ENCODE measurements at places on chromosomes 2 and 18.

GRCh38 chr2:144426981-144427479, 92.9 kb downstream of the ZEB2 start:
- no peak for DNase-seq

DNA sequence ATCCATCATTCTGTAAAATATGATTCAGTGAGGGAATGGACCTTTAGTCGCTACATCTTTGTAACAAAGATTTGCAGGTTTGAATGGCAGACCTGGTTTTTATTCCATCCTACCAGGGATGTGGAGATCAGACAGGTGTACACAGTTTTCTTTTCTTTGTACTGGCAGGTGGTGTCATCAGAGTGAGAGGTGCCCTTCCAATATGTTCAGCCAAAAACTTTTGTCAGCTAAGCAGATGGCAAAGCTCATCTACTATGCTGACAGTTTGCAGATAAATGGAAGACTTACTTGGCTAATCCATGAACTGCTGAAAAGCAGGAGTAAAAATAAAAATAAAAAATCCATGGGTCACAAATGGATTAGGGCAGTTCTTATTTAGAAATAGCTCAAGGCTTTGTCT, 185.5 kb upstream of the DOK6 start:
- DNase-seq, result no peak

DNA sequence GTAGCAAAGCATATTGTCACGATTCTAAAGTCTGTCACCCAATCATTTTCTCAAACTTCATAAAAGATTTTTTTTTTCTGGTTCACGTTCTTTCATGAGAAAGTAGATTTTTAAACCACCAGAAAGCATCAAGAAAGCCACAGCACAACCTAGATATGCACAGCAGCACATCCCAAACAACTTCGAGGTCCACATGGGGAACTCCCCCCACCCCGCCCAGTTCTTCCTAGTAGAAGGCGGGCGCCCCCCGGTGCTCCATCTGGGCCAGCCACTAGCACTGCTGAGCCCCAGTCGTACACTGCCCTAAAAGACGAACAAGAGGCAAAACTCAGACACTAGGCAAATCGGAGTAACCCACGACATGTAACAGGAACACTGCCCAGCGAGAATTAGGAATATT, 15.5 kb downstream of the HDLBP start:
- no peak for DNase-seq

- DNase-seq, result no peak
Observed at GRCh38 chr2:70627211-70627898, 73.7 kb upstream of the TGFA start.

DNA sequence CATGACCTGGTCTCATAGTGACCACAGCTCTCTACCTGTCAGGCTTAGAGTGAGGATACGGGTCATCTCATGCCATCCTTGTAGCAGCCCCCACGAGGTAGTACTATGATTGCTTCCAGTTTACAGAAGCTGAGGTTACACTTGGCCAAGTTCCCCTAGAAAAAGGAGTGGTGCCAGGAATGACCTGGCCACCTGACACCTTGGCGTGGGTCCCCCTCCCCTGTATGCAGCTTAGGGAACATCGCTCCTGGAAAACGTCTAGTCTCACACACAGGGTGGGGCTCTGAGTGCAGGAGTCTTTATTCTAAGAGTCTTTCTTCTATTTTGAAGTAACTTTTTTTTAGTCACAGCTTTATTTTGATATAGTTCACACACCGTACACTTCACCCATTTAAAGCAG, 14.8 kb downstream of the NPPC start:
- DNase-seq, result no peak

DNA sequence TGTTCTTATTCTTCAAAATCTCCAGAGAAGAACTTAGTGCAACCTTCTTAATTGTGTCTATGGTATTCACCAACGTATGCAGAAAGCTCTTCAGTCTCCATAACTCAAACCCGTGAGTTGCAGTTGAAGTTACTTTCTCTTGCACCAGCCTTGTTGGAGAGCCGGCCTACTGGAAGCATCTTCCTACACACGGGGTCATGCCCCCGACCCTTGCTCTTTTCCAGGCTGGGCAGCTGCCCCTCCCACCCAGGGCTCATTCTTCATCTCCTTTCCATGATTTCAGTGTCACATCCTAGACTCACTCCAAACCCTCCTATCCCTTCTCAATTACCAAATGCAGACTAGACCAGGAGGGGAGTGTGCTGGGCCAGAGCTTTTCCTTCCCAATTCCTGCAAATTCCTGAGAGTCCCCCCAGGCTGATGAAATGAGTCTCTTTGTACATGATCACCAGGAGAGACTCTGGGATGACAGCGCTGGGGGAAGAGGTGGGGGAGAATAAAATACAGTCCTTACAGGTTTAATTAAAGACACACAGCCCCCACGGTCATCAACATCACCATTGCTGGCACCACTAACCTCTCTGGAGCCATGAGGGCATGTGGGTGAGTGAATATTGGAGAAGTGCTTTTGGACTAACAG, 75.3 kb downstream of the COLEC12 start:
- DNase-seq, result no peak

DNA sequence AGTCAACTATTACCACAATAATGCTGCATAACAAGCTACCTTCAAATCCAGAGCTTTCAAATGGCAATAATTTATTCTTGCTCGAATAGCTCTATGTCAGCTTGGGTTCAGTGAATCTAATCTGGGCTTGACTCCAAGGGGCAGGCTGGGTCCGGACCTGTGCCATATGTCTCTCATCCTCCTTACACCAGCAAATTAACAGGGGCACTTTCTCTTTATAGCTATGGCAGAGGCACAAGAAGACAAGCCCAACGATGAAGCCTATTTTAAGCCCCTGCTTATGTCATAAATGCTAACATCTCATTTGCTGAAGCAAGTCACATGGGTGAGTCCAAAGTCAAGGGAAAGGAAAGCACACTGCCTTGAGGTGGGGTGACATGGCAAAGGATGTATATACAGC, 13.3 kb upstream of the ZNF521 start:
- DNase-seq, result no peak

DNA sequence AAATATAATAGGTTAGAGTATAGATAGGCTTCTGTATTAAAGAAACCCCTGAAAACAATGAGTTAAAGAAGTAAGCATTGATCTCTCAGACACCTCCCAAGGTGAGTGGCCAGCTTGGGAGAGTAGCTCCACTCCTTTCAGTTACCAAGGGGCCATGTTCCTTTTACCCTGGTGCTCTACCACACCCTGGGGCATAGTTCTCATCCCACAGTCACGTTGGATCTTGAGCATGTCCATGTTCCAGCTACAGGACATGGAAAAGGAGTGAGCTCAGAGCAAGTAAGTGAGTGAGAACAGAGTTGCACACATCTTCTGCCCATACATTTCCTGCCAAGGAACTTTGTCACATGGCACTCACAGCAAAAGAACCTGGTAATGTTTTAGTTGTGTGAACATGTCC, 325.9 kb upstream of the SLC39A10 start:
- no peak for DNase-seq

DNA sequence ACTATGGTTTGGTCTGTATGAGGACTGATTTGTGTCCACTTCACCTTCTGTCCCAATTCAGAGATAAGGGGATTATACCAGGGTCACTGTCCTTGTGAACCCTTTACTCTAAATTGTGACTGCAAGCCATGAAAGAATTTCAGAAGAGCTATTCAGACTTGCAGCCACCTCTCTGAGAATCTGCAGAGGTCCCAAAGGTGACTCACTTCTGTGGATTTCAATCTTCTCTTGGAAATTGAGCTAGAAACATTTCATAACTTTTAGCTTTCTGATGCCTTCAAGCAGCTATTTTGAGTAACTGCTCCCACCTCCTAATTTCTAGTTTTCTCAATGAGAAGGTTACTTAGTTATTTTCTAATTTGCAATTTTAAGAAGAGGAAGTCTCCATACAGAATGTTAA, 1242.4 kb upstream of the ACVR2A start:
- DNase-seq, result no peak

- DNase-seq, result no peak
Observed at GRCh38 chr2:133652398-133652797, 84.1 kb upstream of the NCKAP5 start.

GRCh38 chr18:51227660-51228059, 30.2 kb upstream of the MEX3C start:
- DNase-seq, result no peak
